ENCODE measurements at places on chromosomes 1 and 21. TPM values are rescaled to one million over a fixed set of nuclear protein-coding genes. Genes with fewer than 3 reads are reported as not detected.

TRNP1 gene
- 15.0 TPM for total RNA-seq

HES3 gene
- total RNA-seq, result not detected

GBP1 gene
- 43.8 TPM for total RNA-seq

RIPPLY3 gene
- total RNA-seq, result not detected

DRAXIN gene
- not detected for total RNA-seq

DMRTA2 gene
- total RNA-seq, result not detected

CD53 gene
- 38.3 TPM for total RNA-seq

- H3K4me1 ChIP-seq, result no peaks in the 10 kb centered on the region
- H3K4me3 ChIP-seq, result no peak overlapping the region
- no peak overlapping the region for H3K27ac ChIP-seq
- H3K36me3 ChIP-seq, result no peaks in the 10 kb centered on the region
- no peak for DNase-seq
- H3K27me3 ChIP-seq, result no peaks in the 10 kb centered on the region
Observed at GRCh38 chr1:205452364-205452763, 3.5 kb downstream of the BLACAT1 start.

- H3K4me3 ChIP-seq, result no peak overlapping the region
- H3K36me3 ChIP-seq, result no peaks in the 10 kb centered on the region
- no peak for DNase-seq
Observed at GRCh38 chr1:65176056-65176450, 28.1 kb downstream of the AK4 start.

DNA sequence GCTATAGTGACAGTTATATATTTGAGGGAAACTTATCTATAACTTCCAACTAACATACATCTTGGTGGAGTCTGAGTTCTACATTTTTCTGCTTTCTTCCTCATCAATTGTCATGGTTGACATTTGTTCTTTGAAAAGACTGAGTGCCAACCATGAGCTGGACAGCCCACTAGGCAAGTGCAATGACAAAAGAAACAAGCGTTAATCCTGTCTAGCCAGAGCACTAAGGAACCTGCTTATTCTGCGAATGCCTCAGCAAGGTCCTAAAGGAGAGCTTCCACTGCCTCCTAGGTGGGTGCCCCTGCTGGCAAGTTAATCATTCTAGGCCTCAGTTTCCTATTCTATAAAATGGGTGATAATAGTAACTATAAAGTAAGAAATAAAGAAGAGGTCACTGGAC is 44.8 kb downstream of the IRF2BP2 start:
- no peak overlapping the region for H3K27ac ChIP-seq
- no peaks in the 10 kb centered on the region for H3K4me1 ChIP-seq
- H3K36me3 ChIP-seq, result no peaks in the 10 kb centered on the region
- no peak overlapping the region for H3K4me3 ChIP-seq
- no peak for DNase-seq
- H3K27me3 ChIP-seq, result no peaks in the 10 kb centered on the region

- H3K4me3 ChIP-seq, result no peak overlapping the region
- no peak for DNase-seq
- no peaks in the 10 kb centered on the region for H3K36me3 ChIP-seq
Observed at GRCh38 chr1:201883786-201884185, 4.9 kb upstream of the SHISA4 start.

DNA sequence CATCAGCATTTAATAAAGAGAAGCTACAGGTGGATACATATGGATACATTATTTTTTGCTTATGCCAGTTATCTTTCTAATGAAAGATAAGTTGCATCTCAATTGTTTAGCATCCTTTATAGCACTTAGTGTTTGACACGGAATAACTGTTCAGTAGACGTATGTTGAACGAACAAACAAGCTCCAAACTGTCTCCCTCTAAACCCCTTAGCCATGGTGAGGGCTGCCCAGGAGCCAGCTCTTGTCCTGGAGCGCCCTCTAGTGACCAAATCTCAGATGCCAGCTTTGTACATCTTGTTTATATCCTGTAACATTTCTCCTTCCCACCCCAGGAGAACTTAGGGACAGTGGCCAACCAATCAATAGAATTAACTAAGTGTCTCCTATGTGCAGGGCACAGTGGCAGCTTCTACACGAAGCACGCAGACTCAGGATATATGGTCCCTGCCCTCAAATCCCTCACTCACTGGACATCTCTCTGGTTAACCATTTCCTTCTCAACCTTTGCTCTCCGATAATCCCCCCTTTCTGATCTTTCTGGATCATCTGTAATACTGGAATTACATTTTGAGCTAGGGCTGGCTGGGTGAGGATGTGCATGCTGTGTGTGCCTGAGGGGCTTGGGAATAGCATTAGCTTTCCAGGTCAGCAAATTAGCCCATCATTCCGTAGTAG is 22.9 kb downstream of the KCNA10 start:
- no peaks in the 10 kb centered on the region for H3K4me1 ChIP-seq
- H3K27ac ChIP-seq, result no peak overlapping the region
- no peak overlapping the region for H3K4me3 ChIP-seq

DNA sequence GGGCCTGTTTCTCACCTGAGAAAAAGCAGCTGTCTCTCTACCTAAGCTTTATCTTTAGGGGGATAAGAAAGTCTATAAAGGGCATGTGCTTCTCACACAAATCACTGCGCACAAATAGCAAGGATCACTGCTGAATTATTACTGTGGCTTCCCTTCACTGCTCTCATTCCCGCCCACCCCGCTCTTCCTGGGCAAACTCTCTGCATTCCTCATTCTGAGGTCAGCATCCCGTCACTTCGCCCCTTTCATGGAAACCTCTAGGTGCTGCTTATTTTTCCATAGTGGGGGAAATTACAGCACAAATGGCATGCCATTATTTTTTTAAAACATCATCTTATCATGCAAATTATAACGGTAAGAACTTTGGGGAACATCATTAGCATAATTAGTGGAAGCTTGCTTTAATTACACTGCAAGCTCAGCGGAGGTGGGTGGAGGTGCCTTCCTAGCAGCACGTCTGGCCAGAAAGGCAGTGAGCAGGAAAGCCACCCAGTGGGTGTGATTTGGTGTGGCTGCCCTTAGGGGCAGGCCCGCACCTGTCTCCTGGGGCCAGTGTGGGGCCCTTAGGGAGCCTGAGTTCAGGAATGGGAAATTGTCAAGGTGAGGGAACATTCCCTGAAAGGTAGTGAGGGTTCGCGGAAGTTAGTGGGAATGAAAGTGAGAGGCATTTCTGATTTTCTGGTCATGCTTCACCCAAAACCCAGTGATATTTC is 105.9 kb downstream of the LAMC2 start:
- H3K27me3 ChIP-seq, result no peaks in the 10 kb centered on the region
- no peak overlapping the region for H3K4me3 ChIP-seq

- H3K4me1 ChIP-seq, result no peaks in the 10 kb centered on the region
- no peak for DNase-seq
Observed at GRCh38 chr1:59355361-59355760, 58.5 kb downstream of the FGGY start.

GRCh38 chr1:9078752-9079500 is 9.5 kb upstream of the SLC2A5 start:
- H3K27me3 ChIP-seq, result no peaks in the 10 kb centered on the region
- no peaks in the 10 kb centered on the region for H3K36me3 ChIP-seq
- H3K27ac ChIP-seq, result no peak overlapping the region
- no peak for DNase-seq
- H3K4me3 ChIP-seq, result no peak overlapping the region

GRCh38 chr1:183685112-183685713 is 32.1 kb upstream of the APOBEC4 start:
- H3K36me3 ChIP-seq, result no peaks in the 10 kb centered on the region
- no peak overlapping the region for H3K4me3 ChIP-seq
- H3K4me1 ChIP-seq, result no peaks in the 10 kb centered on the region
- DNase-seq, result no peak
- H3K27ac ChIP-seq, result no peak overlapping the region

- no peaks in the 10 kb centered on the region for H3K27me3 ChIP-seq
- peaks cover 11% of the 10 kb centered on the region for H3K4me1 ChIP-seq
- no peaks in the 10 kb centered on the region for H3K36me3 ChIP-seq
- H3K27ac ChIP-seq, result peak overlapping the region; percentile 49
Observed at GRCh38 chr1:12450090-12450755, 167.8 kb downstream of the DHRS3 start.

DNA sequence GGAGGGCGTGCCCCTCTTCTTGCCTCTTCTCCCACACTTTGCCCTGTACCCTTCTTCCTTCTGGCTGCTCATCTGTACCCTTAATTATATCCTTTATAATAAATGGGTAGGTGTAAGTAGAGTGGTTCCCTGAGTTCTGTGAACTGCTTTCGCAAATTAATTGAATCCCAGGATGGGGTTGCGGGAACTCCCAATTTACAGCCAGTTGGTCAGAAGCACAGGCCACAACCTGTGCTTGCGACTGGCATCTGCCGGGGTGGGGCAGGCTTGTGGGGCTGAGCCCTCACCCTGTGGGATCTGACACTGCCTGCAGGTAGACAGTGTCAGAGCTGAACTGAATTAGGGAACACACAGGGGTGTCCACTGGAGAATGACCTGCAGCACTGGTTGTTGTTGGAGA is 244.9 kb downstream of the KCNJ6 start:
- H3K4me3 ChIP-seq, result no peak overlapping the region
- H3K4me1 ChIP-seq, result no peaks in the 10 kb centered on the region
- H3K27me3 ChIP-seq, result no peaks in the 10 kb centered on the region
- no peak for DNase-seq
- no peaks in the 10 kb centered on the region for H3K36me3 ChIP-seq

DNA sequence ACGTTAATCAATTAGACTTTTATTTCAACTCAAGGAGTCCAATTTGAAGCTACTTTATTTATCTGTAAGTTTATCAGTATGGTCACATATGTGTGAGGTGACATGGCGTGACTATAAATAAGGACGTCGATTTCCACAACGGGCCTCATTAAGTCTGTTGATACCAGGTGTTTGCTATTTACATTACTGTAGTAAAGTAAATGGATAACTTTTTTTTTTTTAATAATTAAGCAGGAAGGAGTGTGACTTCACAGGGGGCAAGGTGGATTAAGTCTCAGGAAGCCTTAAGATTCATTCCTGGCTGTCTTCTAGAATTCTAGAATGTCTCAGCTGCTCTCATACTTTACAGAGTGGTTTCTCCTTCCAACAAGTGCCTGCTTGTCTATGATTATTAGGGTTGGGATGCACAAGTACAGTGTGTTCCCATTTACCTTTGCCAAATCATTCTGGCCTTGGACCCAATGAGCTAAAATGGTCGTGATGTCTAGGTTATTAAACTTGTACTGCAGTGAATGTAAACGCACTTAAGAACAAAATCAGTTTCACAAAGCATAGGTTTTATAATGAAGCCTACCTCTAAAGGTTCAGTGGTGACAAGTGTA is 15.5 kb downstream of the MAP3K7CL start:
- peaks cover 1% of the 10 kb centered on the region for H3K36me3 ChIP-seq
- H3K27ac ChIP-seq, result peak overlapping the region; percentile 79

DNA sequence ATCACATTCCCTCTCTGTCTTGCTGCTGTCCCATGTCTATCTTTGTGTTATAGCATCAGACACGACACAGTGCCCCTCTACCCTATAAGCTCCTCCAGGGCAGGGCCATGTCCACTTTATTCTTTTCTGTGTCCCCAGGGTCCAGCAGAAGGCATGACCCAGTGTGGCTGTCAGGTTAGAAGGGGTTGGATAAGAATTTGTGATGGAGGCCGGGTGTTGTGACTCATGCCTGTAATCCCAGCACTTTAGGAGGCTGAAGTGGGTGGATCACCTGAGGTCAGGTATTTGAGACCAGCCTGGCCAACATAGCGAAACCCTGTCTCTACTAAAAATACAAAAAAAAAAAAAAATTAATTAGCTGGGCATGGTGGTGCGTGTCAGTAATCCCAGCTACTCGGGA is 26.3 kb upstream of the RNF19B start:
- H3K27me3 ChIP-seq, result no peaks in the 10 kb centered on the region
- H3K27ac ChIP-seq, result no peak overlapping the region

- no peak overlapping the region for H3K27ac ChIP-seq
- H3K4me1 ChIP-seq, result no peaks in the 10 kb centered on the region
- H3K27me3 ChIP-seq, result no peaks in the 10 kb centered on the region
- no peaks in the 10 kb centered on the region for H3K36me3 ChIP-seq
Observed at GRCh38 chr1:205687242-205687641, 6.9 kb upstream of the SLC45A3 start.

Data from aorta (tissue), 5 donors.